GM12891 (cell line): ENCODE measurements at places on chromosomes 3 and 15.
A peak's percentile ranks its signal among the peaks of the same experiment; 100 is the strongest.

DNA sequence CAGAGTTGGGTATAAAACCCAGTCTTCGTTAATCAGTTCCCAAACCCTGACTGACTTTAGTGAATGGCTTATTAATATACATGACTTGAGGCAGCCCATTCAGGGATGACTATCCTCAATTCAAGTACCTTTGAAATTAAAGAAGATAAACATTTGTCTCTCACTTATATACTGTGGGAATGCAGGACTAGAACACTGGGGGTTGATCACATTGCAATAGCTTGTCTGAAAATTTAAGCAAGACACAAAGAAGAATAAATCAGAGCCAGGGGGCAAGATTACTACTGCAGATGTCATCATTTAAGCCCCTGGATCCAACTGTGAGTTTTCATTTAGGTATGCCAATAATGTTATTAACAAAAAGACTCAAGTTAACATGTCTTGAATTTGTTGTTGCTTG, 647.7 kb downstream of the ZPLD1 start:
- no peak for DNase-seq

GRCh38 chr3:33426068-33426467, 14.1 kb downstream of the UBP1 start:
- DNase-seq: no peak

DNA sequence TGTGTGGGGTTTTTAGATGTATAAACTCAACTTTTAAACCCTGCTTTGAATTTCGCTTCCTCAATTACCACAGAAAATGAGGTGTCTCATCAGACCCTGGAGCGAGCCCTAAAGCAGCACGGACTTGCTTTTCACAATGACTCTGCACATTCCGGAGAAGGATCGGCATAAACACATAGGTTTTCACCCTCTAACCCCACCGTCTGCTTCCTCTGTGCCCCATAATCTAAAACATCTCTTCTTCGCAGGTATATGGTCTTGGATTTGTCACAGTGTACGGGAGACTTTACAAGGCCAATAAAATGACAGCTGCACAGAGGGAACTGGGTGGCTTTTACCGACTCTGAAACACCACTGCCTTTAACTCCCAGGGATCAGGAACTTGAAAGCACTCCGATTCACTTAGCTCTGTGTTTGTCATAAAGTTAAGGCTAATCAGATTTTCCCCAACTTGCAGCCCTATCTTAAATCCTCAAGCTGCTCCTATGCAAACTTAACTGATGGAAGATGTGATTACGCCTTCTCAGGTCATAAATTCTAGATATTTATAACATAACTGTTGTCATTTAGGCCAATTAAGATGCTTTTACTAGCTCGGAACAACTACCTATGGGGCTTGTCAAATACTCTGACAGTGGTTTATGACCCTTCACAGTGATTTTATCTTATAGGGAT, 133.4 kb upstream of the WNT5A start:
- DNase-seq: no peak

DNA sequence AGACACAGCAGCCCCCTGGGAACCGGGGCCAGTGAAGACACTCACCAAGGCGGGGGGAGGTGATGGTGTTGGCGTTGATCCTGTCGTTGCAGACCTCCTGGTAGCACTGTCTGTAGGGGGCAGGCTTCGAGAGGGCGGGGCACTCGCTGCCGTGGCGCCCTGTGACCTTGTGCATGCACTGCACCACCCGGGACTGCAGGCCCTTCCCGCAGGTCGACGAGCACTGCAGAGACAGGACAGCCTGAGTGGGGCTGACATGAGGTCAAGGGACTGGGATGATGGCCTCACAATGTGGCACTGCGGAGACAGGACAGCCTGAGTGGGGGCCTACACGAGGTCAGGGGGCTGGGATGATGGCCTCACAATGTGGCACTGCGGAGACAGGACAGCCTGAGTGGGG, 242.8 kb upstream of the LYSMD4 start:
- DNase-seq: no peak

- DNase-seq: no peak
These were observed 1.8 kb downstream of the HDGFL3 start for GRCh38 chr15:83205725-83206324.

- DNase-seq: no peak
These were observed 243.8 kb downstream of the ZNF621 start for GRCh38 chr3:40768536-40768935.

DNA sequence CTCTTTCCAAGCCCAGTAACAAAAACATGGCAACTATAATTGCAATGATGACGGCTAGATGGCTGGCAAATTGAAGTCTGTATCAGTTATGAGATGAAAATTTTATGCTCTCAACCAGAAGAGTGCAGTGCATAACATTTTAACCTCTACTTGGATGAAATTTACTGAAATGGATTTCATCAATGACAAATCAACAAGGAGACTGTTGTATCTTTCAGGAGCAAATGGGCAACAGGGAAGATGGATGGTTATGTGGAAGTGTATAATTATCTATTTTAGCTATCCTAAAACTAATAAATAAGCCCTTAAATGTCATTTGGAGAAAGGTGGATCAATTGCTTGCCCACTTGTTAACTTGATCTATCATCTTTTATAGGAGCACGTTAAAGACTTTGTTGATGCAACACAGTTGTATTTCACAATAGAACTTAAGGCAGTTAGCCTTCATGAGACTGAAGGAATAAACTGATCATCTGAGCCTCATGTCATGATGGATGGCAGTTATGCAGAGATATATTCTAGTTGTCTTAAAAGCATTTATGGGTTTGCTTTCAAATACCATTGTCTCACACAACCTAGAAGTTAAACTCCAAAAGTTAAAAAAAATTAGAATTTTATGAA, 315.1 kb upstream of the TBC1D5 start:
- no peak for DNase-seq

DNA sequence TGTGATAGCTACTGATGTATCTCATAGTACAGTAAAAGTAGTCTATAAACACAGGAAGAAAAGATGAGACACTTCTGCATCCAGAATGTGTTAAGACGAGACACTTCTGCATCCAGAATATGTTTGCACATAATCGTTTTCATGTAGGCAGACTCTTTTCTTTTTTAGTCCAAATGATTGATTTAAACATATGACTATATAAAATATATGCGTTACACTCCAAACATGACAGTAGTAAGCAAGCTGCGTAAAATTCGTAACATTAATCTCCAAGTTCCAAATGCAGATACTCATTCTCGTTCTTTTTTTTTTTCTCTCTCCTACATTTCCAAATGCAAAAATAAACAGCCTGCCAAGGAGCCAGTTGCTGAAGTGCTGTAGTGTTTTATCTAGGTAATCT, 82.6 kb downstream of the FNDC3B start:
- DNase-seq: no peak

DNA sequence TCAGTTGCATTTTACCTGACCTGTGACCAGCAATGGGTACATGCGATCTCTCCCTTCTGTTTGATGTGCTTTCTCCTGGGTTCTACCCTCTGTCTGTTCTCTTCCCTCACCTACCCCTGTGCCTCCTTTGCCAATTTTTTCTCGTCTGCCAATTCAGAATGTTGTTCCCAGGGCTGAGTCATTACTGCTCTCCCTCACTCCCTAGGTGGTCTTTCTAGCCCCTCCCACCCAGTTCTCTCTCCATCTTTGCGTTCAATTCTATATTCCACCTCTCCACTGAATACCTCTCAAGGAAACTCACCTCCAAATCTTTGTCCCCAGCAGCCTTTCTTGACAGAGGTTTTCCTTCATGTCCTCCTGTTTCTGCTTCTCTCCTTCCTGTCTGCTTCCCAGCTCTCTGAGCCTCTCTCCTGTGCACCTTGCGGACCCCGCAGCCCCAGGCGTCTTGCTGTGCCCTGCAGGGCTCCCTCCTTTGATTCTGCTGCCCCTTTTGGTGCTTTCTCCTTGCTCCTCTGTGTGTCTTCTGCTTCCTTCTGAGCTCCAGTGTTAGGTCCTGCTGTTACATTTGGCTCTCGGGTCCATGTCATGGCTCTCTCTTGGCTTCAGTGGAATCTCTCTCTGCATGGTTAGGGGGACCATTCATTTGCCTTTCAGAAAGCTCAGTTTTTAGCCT, 398.2 kb upstream of the TPM1 start:
- DNase-seq: no peak

- DNase-seq: no peak
These were observed 32.7 kb downstream of the GLDN start for GRCh38 chr15:51374131-51374530.

- DNase-seq: no peak
These were observed 210.3 kb upstream of the STT3B start for GRCh38 chr3:31322460-31322859.

- no peak for DNase-seq
These were observed 456.6 kb downstream of the SHQ1 start for GRCh38 chr3:72391659-72392058.

- DNase-seq: no peak
These were observed 215.8 kb upstream of the CNTN6 start for GRCh38 chr3:877001-877400.

DNA sequence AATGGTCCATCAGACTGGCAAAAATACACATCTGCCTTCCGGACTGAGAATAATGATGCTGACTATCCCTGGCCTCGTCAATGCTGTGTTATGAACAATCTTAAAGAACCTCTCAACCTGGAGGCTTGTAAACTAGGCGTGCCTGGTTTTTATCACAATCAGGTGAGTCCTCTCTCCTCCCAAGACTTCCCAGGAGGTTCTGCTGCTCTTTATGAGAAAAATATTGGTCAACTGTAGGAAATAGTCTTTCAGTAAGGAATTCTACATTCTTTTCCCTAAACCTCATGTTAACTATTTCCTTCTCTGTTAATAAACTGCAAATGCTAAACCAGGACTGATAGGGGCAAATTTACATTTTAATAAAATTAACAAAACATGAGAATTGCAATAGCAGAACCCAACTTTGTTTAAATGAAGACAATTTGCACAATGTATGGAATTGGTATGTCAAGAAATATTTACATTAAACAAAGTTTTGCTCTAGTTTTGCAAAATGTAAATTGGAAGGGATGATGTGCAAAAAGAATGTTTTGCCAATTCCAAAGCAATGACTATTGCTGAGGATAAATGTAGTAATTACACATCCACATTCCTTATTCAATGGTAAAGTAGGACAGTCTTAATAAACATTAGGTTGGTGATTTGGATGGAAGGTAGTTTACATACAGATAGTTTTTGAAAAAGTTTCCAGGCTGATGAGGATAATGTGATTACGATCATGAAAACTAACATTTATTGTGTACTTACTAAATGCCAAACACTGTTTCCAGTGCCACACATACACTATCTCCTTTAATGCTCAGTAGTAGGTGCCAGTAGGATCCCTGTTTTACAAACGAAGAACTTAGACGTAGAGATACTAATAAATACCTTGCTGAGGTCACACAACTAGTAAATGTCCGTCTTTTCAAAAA, 21.1 kb downstream of the UPK1B start:
- no peak for DNase-seq

GRCh38 chr3:107855710-107856109, 235.1 kb downstream of the CD47 start:
- no peak for DNase-seq

- DNase-seq: no peak
These were observed 498.1 kb upstream of the RGMA start for GRCh38 chr15:93587059-93587521.

GRCh38 chr15:95503640-95504225, 826.8 kb upstream of the NR2F2 start:
- no peak for DNase-seq

DNA sequence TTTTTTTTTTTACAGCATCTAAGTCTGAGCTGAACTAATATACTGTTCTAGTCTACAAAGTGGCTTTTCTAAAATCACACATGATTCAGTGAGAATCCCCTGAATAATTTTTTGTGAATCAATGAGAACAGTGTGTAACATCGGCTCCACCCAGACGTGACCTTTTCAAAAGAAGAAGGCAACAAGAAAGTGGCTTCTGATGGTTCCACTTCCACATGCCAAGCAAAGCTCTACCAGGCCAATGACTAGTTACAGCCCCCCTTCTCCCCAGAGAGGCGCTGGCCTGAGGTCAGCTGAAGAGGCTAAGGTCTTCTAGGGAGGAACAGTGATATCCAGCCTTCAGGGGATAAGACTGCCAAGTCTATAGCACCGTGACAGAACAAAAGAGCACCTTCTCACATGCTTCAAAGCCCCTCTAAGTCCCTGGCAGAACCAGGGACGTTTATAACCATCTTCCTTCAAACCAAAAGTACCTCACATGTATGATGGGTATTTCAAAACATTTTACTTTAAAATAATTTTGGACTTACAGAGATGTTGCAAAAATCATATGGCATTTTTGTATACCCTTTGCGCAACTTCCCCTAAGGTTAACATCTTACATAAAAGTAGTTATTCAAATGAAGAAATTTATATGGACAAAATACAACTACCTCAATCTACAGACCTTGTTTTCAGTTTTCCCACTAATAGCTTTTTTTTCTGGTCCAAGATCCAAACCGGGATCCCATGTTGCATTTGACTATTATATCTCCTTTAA, 177.9 kb downstream of the OSBPL10 start:
- DNase-seq: no peak

- DNase-seq: no peak
These were observed 5.5 kb downstream of the PAQR5 start for GRCh38 chr15:69304182-69304545.

- no peak for DNase-seq
These were observed 112.2 kb downstream of the CHL1 start for GRCh38 chr3:308597-309321.

GRCh38 chr3:149732234-149732633, 20.1 kb downstream of the COMMD2 start:
- no peak for DNase-seq

DNA sequence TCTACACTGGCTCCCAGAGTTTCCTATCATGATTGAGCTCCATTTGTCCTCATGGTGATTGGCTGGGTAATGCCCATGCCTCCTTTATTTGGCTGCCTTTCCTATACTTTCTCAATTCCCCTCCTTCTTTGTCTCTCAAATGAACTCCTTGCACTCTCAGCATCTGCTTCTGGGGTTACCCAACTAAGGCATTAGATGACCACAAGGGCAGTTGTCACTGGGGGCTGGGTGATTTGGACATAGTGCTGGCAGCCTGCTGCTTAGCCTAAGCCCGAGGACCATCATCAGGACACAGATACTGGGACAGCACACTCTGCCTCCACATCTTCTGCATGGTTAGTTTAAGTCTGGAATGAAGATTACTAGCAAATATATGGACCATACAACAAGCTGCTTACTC, 49.2 kb upstream of the LRRFIP2 start:
- no peak for DNase-seq

GRCh38 chr3:156253150-156253549, 132.8 kb downstream of the KCNAB1 start:
- no peak for DNase-seq

DNA sequence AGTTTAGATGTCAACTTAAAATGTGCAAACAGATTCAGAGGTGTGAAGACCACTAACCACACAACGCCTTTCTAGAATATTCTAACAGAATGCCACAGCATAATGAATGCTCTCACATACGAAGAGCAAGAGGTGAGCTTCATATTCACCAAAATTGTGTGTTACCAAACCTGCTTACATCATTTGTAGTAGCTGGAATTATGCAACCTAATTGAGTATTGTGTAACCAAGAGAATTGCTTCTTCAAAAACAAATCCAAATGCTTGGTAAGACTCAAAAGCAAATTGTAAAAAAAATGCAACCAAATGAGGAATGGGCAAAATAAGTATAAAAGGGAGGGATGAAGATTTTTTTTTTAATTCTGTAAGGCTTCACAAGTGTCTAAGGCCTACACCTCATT, 160.7 kb downstream of the TAFA4 start:
- DNase-seq: no peak

GRCh38 chr15:80234883-80235282, 17.1 kb downstream of the CTXND1 start:
- peak; percentile 33 for DNase-seq
